ENCODE measurements at places on chromosomes 13 and 19.
A peak's percentile ranks its signal among the peaks of the same experiment; 100 is the strongest.

GRCh38 chr19:32748497-32748896, 28.9 kb downstream of the TDRD12 start:
- DNase-seq, result no peak

DNA sequence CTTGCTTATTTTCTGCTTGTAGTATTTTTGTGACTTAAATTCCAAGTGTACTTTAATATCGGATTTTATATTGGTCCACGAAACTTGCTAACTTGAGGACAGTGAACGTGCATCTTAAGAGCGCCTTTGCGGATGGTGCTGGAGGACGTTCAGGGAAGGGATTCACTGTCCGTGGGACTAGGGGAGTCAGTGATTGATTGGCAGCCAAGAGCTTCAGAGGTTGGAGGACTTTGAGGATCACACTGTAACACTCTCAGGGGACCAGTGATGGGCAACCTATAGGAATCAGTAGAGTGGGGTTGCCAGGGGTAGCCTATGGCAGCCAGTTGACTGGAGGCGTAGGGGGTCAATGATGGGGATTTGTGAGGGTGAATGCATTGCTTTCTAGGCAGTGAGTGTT, 516 bp downstream of the ZNF175 start:
- no peak for DNase-seq

DNA sequence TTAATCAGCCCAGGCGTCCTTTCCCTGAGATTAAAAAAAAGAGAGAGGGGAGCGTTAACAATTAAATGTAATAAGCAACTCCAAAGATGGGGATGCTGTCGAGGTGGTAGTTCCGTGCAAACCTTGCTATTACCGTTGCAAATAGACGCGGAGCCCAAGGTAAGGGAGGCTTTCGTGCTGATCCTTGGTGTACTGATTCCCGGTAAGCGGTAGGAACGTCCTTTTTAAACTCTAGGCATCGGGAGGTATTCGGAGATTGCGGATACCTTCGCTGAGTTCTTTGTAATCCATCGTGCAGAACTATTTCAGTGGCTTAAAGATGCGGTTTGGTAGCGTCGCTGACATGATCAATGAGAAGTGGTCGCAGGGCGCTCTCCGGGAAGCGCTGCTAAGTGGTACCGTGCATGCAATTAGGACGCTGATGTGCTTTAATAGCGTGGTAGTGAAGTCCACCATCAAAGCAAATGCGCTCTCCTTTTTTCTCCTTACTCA, 3.1 kb downstream of the SLITRK5 start:
- no peak for DNase-seq

DNA sequence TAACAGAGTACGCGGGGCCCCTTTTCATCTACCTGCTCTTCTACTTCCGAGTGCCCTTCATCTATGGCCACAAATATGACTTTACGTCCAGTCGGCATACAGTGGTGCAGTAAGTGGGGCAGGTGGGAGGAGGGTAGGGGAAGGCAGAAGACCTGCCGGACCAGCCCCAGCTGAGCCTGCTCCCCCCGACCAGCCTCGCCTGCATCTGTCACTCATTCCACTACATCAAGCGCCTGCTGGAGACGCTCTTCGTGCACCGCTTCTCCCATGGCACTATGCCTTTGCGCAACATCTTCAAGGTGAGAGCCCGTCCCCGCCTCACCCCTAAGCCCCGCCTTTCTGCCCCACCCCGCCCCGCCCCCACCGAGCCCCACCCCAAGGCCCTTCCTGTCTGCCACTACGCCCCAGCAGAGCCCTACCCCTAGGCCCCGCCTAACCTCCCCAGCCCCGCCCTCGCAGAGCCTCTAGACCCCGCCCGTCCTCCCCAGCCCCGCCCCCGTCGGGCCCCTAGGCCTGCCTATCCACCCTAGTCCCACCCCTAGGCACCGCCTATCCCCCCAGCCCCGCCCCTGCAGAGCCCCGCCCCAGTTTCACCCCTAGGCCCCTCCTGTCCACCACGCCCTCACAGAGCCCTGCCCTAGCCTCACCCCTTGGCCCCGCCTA, 7.7 kb downstream of the NDUFB7 start:
- DNase-seq, result peak; percentile 43

- no peak for DNase-seq
Observed at GRCh38 chr13:23848646-23849141, 40.5 kb downstream of the MIPEP start.

GRCh38 chr13:20544201-20544923, 18.7 kb upstream of the CRYL1 start:
- DNase-seq, result no peak

DNA sequence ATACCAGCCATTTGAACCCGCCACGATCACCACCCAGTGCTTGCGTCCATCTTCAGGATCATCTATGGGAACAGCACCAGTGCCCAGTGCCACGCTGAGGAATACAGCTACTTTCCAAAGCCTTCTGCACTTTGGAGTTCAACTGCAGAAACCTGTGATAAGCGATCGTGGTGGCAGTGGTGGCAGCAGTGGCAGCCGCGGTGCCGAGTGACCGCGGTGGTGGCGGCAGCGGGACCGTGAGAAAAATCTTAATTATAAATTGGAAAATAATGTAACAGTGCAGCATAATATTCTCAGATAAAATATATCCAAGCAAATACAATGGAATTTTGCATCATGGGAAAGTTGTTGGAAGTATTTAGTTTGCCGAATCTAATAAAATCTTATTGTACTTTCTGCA, 2270.9 kb downstream of the PCDH9 start:
- DNase-seq, result no peak

- no peak for DNase-seq
Observed at GRCh38 chr13:40585911-40586471, 80.5 kb downstream of the FOXO1 start.

- no peak for DNase-seq
Observed at GRCh38 chr19:12996406-12997094, 1.3 kb downstream of the NFIX start.

DNA sequence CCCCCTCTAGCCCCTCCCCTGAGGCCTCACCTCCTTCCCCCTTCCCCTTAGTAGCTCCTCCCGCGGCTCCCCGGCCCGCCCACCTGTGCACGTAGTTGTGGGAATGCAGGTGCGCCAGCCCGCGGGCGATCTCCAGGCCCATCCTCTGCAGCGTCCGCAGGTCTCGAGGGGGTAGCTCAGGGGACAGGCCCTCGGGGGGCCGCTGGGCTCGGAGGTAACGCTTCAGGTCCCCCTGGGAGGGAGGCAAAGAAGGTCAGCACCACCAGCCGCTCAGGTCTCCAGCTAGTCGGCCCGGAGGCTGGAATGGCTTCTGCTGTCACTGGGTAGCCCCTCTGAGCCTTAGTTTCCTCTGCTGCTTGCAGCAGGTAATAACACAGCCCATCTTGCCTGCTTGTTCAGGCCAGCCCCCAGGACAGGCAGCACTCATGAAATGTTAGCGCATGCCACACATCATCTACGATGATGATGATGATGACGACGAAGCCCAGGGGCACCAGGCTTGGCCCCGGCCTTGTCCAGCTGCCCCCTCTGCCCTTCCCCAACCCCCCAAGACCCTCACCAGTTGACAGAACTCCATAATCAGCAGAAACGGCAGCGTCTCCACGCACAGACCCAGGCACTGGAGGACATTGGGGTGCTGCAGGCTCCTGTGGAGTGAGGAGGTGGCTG, 9.2 kb downstream of the LMTK3 start:
- DNase-seq, result no peak

- no peak for DNase-seq
Observed at GRCh38 chr13:60836821-60837220, 439.8 kb downstream of the TDRD3 start.

DNA sequence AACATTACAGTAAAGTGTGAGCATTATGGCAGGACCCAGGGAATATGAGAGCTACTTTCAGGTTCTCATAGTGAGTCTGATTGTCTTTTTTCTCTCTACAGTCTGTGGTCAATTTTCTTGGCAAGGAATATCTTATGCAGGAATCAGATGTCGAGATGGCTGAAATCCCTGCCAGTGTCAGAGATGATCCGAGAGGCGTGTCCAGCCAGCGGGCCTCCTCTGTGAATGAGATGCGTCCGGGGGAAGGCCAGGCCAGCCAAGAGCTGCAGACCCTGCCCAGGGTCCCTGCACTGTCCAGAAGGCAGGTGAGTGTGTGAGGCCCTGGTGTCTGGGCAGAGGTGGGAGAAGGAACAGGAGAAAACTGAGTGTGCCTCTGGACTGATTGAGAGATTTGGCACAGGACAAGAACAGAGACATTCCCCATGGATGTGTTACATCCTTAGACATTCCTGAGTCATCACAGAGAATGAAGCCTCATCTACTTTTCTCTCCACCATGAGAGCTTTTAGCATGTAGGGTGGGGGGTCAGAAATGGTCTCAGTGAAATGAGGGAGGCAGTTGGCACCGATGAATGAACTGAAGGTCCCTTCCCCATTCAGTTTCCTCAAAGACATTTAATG, 27.3 kb upstream of the EDDM13 start:
- no peak for DNase-seq
